ENCODE measurements at places on chromosomes 5 and 9. TPM values are rescaled to one million over a fixed set of nuclear protein-coding genes. Genes with fewer than 3 reads are reported as not detected.

DNA sequence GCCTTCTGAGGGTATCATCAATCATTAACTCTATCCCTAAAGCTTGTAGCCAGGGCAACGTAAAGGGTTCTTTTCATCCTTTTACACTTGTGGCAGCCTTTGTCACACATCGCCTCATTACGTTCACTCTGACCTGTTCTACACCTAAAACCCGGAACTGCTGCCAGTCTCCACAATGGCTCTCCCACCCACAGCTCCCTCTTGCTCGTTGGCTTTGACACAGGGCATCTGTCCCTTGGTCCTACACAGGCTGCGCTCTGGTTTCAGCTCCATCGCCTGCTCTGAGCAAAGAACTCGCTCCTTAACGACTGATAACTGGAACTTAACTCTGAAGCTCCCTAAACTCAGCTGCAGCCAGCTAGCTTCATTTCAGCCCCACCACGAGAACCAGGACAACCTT, 112.8 kb upstream of the CTNND2 start:
- H3K27ac ChIP-seq, result no peak overlapping the region
- no peaks in the 10 kb centered on the region for H3K36me3 ChIP-seq
- no peak for DNase-seq
- H3K4me1 ChIP-seq, result no peaks in the 10 kb centered on the region
- H3K27me3 ChIP-seq, result no peaks in the 10 kb centered on the region

- H3K27ac ChIP-seq, result no peak overlapping the region
- H3K4me1 ChIP-seq, result no peaks in the 10 kb centered on the region
- no peak overlapping the region for H3K4me3 ChIP-seq
- no peaks in the 10 kb centered on the region for H3K27me3 ChIP-seq
- DNase-seq, result no peak
Measured at GRCh38 chr5:106392766-106393165, 1278.0 kb downstream of the EFNA5 start.

- no peaks in the 10 kb centered on the region for H3K36me3 ChIP-seq
- H3K4me1 ChIP-seq, result no peaks in the 10 kb centered on the region
- no peak overlapping the region for H3K27ac ChIP-seq
- DNase-seq, result no peak
- no peak overlapping the region for H3K4me3 ChIP-seq
- H3K27me3 ChIP-seq, result peaks cover 3% of the 10 kb centered on the region
Measured at GRCh38 chr5:153660919-153661318, 170.4 kb downstream of the GRIA1 start.

- no peaks in the 10 kb centered on the region for H3K27me3 ChIP-seq
- H3K4me1 ChIP-seq, result no peaks in the 10 kb centered on the region
- no peak overlapping the region for H3K27ac ChIP-seq
- DNase-seq, result no peak
- H3K36me3 ChIP-seq, result peaks cover 12% of the 10 kb centered on the region
Measured at GRCh38 chr5:122035913-122036312, 42.1 kb downstream of the LOX start.

GRCh38 chr5:125926172-125926571, 497.0 kb upstream of the GRAMD2B start:
- H3K27ac ChIP-seq, result no peak overlapping the region
- DNase-seq, result no peak
- H3K27me3 ChIP-seq, result no peaks in the 10 kb centered on the region
- no peaks in the 10 kb centered on the region for H3K36me3 ChIP-seq
- H3K4me3 ChIP-seq, result no peak overlapping the region

GRCh38 chr5:59661311-59661710, 232.2 kb downstream of the PDE4D start:
- no peak overlapping the region for H3K27ac ChIP-seq
- H3K4me3 ChIP-seq, result no peak overlapping the region
- H3K36me3 ChIP-seq, result no peaks in the 10 kb centered on the region
- peaks cover 7% of the 10 kb centered on the region for H3K4me1 ChIP-seq
- DNase-seq, result no peak

DNA sequence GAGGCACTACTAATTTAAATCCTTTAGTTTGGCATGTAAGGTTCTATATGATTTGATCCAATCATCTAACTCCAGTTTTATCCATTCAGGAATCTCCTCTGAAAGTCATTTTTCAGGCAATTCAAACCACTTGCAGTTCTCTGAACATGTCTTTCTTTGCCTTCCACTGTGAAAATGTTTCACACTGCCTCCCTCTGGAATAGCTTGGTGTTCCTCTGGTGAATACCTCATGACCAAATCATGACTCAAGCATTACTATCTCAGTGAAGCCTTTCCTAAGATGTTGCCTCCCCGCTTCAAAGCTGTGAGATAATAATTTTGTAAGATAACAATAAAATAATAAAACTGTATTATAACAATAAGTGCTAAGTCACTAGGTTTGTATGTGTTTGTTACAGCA, 981.1 kb downstream of the DTWD2 start:
- H3K36me3 ChIP-seq, result no peaks in the 10 kb centered on the region
- no peaks in the 10 kb centered on the region for H3K4me1 ChIP-seq
- H3K27me3 ChIP-seq, result no peaks in the 10 kb centered on the region
- no peak for DNase-seq
- H3K27ac ChIP-seq, result no peak overlapping the region
- no peak overlapping the region for H3K4me3 ChIP-seq

GRCh38 chr9:132301521-132301920, 53.3 kb downstream of the SETX start:
- no peak overlapping the region for H3K4me3 ChIP-seq
- no peak for DNase-seq

DNA sequence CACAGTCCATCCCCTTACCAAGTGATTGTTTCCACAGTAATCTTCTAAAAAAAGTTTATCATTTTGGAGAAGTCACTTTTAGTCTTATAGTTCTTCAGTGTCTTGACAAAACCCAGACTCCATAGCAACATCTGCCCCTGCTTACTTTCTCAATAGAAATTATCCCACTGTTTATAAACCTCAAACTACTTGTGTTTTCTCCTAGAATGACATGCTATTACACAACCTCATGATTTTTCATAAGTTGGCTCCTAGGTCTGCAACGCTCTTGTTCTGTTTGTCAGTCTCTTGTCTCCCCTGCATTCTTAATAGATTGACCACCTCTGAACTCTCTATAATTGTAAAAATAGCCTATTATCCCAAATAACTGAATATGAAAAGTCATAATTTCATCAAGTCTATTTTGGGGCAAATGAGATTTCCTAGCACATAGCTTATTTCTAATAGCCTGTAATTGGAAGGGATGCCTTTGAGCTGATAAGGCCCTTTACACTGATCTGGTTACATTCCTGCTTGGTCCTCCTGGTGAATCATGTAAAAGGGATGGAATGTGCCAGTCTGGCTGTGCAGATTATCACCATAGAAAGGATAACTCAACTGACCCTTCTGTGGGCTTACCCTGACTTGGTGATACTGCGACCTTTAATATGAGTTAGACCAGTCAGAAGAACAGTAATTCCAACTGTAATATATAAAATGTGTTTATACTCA, 69.6 kb downstream of the CHSY3 start:
- H3K27ac ChIP-seq, result no peak overlapping the region
- H3K36me3 ChIP-seq, result no peaks in the 10 kb centered on the region
- no peaks in the 10 kb centered on the region for H3K4me1 ChIP-seq
- DNase-seq, result no peak
- H3K4me3 ChIP-seq, result no peak overlapping the region

- no peaks in the 10 kb centered on the region for H3K4me1 ChIP-seq
- no peaks in the 10 kb centered on the region for H3K36me3 ChIP-seq
- H3K27me3 ChIP-seq, result no peaks in the 10 kb centered on the region
- H3K4me3 ChIP-seq, result no peak overlapping the region
- H3K27ac ChIP-seq, result no peak overlapping the region
- DNase-seq, result no peak
Measured at GRCh38 chr9:16230731-16231130, 639.7 kb downstream of the BNC2 start.

- H3K36me3 ChIP-seq, result no peaks in the 10 kb centered on the region
- H3K27me3 ChIP-seq, result peaks cover 65% of the 10 kb centered on the region
- peak; percentile 18 for DNase-seq
- H3K4me1 ChIP-seq, result no peaks in the 10 kb centered on the region
- H3K27ac ChIP-seq, result no peak overlapping the region
- no peak overlapping the region for H3K4me3 ChIP-seq
Measured at GRCh38 chr9:133269537-133270362, 5.3 kb downstream of the ABO start.

- no peak overlapping the region for H3K4me3 ChIP-seq
- peaks cover 11% of the 10 kb centered on the region for H3K4me1 ChIP-seq
- no peak for DNase-seq
- no peaks in the 10 kb centered on the region for H3K36me3 ChIP-seq
Measured at GRCh38 chr5:142613271-142613671, 72.6 kb downstream of the FGF1 start.

DNA sequence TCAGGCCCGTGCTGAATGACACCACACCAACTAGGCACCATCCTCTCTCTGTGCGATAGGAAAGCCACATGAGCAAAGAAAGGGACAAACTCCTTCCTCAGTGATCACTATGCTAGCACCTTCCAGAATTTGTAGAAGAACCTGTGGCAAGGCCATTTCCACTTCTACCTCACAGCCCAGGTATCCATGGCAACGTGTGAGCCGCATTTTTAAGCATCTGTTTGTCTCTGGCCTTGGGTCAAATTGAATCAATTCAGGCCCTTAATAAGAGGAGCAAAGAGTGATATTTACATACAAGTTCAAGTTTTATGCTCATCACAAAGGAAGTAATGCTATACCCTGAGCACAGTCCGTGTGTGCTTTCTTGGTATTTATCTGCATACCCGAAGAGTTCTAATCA, 179.3 kb downstream of the SLC12A2 start:
- no peaks in the 10 kb centered on the region for H3K27me3 ChIP-seq
- DNase-seq, result no peak
- no peaks in the 10 kb centered on the region for H3K36me3 ChIP-seq
- H3K27ac ChIP-seq, result no peak overlapping the region
- H3K4me3 ChIP-seq, result no peak overlapping the region

GRCh38 chr9:114055061-114055460, 23.0 kb downstream of the AMBP start:
- H3K27me3 ChIP-seq, result no peaks in the 10 kb centered on the region
- peak; percentile 31 for DNase-seq
- H3K4me3 ChIP-seq, result no peak overlapping the region
- no peaks in the 10 kb centered on the region for H3K36me3 ChIP-seq
- H3K27ac ChIP-seq, result no peak overlapping the region

DNA sequence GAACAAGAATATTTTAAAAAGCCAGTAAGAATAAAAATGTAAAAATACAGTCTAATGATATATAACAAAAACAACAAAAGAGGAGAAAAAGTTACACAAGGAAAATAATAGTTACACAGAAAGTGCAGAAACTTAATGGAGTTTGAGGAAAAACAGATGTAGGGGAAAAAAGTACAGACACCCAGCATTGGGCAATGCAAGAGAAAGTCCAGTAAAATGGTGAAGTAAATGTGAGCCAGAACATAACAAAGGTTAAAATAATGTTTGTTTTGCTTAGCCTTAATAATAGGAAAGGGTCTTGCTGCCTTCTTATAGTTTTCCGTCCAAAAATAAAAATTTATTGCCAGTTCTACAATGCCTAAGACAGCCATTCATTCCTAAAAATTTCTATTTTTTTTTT, 364.2 kb downstream of the NNT start:
- no peak for DNase-seq
- H3K27me3 ChIP-seq, result no peaks in the 10 kb centered on the region
- H3K4me3 ChIP-seq, result no peak overlapping the region

DNA sequence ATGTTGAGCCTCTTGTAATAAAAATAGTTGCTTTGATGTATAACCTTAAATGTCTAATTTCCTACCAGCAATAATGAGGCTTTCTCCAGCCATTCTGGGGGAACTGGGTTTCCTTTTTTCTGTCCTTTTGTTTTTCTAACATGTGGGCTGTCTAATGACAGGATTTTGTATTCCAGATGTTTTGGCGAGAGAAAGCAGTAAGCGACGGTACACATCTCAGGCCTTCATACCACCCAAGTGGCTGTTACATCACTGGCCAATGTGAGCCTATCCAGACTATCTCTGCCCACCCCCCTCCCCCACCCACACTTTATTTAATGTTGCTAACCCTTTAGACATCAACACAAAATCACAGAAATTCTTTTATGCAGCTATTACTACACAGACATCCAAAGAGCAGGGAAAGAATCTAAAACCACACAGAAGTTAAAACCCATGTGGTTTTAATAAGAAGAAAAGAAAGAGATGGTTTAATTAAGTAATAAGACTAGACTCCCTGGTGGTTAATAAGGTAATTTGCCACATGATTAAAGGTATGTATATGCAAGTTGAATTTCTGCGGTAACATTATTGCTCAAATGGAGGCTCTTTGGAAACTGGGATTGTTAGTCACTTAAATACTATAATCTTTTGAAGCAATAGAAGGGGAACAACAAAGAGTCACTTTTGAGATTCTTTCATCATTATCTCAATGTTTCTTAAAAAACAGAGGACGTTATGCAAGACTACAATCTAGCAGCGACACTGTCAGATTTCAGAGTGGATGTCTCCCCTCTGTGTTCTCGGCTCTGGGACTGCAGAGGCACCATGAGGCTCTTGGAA, 365.1 kb downstream of the ENC1 start:
- peaks cover 10% of the 10 kb centered on the region for H3K27me3 ChIP-seq
- H3K36me3 ChIP-seq, result no peaks in the 10 kb centered on the region
- no peaks in the 10 kb centered on the region for H3K4me1 ChIP-seq
- no peak overlapping the region for H3K27ac ChIP-seq

- DNase-seq, result no peak
- H3K4me3 ChIP-seq, result no peak overlapping the region
- H3K36me3 ChIP-seq, result no peaks in the 10 kb centered on the region
- peaks cover 11% of the 10 kb centered on the region for H3K27me3 ChIP-seq
Measured at GRCh38 chr5:138603249-138603920, 28.2 kb upstream of the HSPA9 start.

SHISAL2B gene
- not detected for total RNA-seq

DNA sequence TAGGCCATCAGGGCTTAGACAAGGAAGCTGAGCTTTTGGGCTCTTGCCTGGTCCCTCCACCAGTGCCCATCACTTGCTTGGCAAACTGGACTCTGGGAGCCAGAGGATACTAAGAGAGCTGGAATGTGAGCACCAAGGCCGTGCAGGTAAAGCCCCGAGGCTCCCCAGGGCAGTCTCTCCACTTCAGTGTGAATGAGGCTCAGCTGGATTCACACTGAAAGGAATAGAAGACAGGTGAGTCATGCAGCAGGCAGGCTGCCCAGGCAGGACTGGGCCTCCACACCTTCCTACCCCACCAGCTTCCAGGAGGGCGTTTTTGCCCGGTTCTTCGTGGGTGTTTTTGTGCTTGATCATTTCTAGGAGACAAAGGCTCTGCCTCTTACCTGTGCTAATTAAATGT, 7.3 kb upstream of the CTSV start:
- H3K27me3 ChIP-seq, result peaks cover 48% of the 10 kb centered on the region
- H3K36me3 ChIP-seq, result no peaks in the 10 kb centered on the region

ECPAS gene
- total RNA-seq, result 75.3 TPM

PGM5 gene
- total RNA-seq, result not detected

BAG1 gene
- total RNA-seq, result 81.0 TPM

CYLC2 gene
- total RNA-seq, result not detected
